ENCODE measurements at places on chromosomes 6 and 20.

- DNase-seq, result peak; percentile 72
Measured at GRCh38 chr6:2877057-2877882, 25.8 kb downstream of the SERPINB9 start.

GRCh38 chr20:8291873-8292272 lies 159.8 kb downstream of the PLCB1 start:
- DNase-seq, result no peak

- DNase-seq, result no peak
Measured at GRCh38 chr6:165186041-165186440, 123.4 kb downstream of the C6orf118 start.

DNA sequence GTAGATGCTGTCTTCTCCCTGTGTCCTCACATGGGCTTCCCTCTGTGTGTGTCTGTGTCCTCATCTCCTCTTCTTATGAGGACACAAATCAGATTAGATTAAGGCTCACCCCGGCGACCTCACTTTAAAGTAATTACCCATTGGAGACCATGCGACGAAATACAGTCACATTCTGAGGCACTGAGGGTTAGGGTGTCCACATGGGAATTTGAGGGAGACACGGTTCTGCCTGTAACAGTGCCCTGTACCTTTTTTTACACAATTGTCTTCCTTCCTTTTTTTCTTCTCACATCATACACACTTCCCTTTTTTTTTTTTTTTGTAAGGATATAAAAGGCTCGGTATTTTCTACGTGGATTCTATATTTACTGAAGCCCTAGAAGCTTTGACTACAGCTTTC lies 48.9 kb downstream of the DEK start:
- no peak for DNase-seq

DNA sequence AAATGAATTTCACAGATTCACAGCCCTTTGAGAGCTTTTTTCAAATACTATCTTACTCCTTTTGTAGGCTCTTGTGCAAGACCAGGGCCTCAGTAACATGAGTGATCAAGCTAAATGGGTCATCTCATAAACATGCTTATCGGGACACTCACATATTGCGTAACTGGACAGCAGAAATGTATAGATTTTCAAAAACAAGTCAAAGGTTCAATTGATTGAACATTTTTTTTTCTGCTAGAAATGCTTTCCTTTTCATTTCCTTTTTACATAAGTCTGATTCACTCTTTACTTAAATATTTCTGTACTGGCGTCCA lies 8.7 kb upstream of the SALL4 start:
- no peak for DNase-seq

GRCh38 chr20:62043131-62043914 lies 22.4 kb downstream of the TAF4 start:
- DNase-seq, result no peak

DNA sequence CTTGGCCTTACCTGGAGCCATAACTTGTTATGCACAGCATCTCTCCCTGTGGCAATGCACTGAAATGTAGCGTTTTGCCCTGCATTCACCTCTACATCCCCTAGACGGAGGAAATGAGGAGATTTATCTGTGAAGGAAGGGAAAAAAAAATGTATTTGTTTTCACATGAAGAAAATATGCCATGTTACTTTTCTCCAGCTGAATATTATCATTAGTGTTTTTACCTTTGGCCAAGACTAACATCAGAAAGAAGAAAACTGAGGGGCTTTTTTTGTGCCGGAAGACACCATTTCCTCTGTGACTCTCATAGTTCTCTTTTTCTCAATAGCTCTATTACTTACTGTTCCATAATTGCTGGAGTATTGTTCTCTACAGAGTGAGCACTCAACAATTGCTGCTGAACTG lies 280.4 kb downstream of the PTPRK start:
- DNase-seq, result no peak

- no peak for DNase-seq
Measured at GRCh38 chr20:13777171-13777601, 7.5 kb downstream of the ESF1 start.

DNA sequence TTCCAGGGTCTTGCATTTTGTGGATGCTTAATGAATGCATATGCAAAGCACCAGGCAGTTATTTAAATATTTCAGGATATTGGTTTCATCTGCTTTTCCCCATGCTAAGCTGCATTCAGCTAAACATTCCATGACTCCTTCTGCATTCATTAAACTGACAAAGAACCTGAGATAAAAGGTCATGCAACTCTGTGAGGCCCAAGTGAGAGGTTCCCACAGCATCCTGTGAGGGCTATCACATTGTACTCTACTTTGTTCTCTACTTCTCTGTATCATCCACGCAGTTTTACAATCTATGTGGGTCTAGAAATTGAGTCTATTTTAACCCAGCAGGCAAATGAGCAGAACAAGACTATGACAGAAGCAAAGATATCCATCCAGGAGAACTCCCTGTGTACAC lies 86.4 kb upstream of the PRSS16 start:
- no peak for DNase-seq

DNA sequence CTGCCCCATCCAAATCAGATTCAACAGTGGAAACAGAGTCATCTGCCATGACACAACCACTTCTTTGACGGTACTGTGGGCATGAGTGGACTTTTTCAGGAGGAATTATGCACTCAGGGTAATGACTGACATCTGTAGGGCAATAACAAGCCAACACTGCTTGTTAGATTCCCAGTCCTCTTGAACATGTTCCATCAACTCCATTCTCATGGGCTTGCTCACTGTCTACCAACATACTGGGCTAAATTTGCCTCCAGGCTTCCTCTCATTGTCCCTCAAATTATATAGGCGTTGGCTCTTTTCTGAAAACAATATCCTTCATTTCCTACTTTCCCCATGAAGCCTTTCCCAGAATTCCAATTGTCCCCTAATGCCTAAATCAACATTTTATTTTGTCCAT lies 43.1 kb downstream of the ANKEF1 start:
- DNase-seq, result no peak

DNA sequence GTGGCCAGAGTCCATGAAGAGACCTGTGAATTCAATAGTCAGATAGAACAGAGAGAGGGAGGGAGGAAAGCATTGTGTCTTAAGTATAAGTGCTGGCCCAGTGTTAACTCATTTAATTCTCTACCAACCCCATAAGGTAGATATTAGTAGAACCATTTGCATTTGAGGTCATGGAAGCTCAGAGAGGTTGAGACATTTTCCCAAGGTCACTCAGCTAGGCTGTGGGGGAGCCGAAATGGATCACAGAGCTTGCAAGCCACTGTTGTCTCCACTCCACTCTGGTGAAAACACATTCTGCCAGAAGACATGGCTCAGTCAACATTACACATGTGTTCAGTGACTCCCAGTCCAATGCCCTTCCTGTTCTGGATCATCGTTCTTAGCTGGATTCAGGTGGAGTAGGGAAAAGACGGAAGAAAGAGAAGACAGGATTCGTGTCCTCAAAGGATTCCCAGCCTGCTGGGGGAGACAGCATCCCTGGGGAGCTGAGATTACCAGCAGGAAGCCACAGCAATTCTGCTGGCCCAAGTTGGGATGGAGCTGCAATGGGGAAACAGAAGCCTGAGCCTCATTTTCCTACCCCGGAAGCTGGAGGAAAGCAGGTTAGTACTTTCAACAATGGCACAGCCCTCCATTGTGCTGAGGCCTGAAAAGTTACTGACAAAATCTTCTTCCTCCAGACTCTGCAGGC lies 27.0 kb upstream of the MDGA1 start:
- DNase-seq, result no peak

- DNase-seq, result no peak
Measured at GRCh38 chr6:57305761-57306160, 11.7 kb upstream of the PRIM2 start.

DNA sequence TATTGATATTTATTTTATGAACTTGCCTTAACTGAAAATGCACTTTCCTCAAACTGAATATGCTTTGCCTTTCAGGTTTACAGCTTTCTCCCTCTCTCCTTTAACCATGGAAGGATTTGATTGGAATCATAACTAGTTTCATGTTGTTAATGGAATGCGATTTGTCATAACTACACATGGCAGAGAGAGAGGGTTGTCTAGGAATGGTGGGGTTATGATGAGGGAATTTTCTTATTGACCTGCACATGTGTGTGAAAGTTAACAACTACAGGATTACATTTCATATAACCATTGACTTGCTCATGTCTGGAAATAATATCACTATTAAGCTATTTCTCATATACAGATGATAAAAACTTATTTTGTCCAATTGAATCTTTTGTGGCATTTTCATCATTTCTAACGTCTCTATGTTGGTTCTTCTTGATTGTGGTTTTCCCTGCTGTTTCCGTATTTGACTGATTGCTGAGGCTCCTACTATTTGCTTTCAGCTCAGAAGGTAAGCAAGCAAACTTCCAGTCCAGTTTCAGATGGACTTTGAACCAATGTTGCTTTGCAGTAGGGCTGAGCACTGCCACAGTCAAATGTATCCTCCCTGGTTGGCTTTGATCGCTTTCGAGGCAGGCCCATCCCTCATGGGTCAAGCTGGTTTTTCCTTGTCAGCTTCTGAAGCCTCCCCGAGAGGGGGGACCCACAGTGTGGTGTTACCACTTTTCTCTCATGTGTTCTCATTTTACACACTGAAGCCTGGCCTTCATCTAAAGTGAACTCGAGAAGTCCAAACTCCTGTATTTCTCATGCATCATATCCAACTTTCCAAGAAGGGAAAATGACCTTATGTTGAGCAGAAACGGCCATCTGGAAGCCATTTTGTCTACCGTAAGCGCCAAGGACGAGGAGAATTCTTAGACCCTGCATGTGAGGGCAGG lies 7.6 kb upstream of the CCN2 start:
- DNase-seq, result no peak

DNA sequence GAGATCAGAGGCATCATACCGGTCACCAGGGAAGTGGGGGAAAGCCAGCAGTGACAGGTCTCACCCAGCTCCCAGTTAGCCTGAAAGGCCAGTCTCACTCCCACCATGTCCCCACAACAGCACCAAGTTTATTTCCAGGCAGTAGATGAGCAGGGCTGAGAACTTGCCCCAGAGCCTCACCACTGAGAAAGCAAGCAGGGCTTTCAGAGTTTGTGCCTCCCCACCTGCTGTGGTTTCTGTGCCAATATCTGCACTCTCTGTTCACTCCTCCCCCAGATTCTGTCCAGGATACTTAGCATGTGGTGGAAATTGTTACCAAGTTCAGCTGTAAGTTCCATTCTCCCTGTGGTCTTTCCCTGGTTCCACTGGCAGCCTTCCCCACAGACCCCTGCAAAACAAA lies 255.0 kb upstream of the HTR1E start:
- no peak for DNase-seq
